ENCODE measurements at places on chromosomes 16 and 17.

DNA sequence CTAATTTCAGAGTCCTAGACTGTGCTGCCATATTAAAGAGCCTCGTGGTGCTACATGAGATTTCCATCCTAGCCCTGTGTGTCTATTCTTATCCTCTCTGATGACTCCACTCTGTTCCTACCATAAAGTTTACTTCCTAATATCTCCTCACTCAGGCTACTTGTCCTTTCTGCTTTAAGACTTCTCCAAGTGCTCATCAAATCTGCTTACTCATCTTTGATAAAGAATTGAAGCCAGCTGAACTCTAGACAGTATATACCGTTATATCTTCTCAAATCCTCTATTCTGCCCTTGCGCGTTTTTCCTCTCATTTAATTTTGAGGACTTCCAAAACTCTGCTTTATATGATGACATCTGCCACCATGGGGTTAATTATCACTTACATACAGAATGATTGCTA is 539.5 kb downstream of the HAPSTR1 start:
- no peak for DNase-seq

DNA sequence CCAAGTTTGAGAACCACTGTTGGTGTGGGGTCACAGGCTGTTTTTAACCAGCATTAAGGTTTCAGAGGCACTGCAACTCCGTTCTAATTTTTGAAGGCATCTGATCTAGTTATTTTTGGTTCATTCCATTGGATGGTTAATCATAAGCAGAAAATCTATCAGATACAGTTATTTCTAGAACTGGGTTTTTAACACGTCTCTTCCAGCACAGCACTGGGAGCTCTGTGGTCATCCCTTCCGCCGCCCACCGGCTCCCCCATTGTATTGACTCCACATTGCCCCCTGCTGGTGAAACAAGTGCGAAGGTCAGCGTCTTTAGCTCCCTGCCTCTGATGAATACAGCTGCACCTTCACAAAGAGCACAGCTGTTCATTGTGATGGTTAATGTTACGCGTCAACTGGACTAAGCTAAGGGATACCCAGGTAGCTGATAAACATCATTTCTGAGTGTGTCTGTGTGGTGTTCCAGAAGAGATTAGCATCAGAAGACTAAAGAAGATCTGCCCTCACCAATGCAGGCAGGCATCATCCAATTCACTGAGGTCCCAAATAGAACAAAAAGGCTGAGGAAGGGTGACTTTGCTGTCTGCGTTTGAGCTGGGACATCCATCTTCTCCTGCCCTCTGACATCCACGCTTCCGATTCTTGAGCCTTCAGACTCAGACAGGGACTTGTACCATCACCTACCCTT is 8.5 kb downstream of the CCL18 start:
- no peak for DNase-seq

- no peak for DNase-seq
These were observed 368.9 kb downstream of the UTP18 start for GRCh38 chr17:51629232-51629631.

GRCh38 chr16:5020551-5020950 is 13.2 kb downstream of the NAGPA start:
- DNase-seq, result no peak

- DNase-seq, result no peak
These were observed 43.2 kb downstream of the RPH3AL start for GRCh38 chr17:309361-309888.

- DNase-seq, result no peak
These were observed 224.9 kb downstream of the TANC2 start for GRCh38 chr17:63190821-63191370.

DNA sequence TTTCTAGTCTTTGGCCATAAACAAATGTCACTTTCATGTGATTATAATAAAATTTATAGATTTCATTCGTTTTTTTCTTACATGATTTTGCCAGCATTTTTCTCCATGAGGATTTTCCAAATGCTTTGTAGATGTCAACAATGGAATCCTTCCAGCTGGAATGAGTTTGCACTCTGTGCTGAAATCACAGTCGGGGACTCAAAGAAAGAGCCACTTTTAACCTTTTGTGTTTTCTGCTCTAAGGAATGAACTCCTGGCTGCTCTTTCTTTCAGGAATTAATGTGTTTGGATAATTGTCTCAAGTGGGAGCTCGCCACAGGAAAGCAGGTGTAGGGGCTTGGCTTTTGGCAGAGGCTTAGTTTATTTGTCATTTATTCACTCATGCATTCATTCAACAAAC is 372.3 kb upstream of the SALL1 start:
- DNase-seq, result no peak

GRCh38 chr17:13583996-13584700 is 17.6 kb downstream of the HS3ST3A1 start:
- no peak for DNase-seq

GRCh38 chr17:55279788-55280187 is 15.0 kb downstream of the HLF start:
- DNase-seq, result no peak

- no peak for DNase-seq
These were observed 34.6 kb upstream of the KCNJ2 start for GRCh38 chr17:70134777-70135176.

DNA sequence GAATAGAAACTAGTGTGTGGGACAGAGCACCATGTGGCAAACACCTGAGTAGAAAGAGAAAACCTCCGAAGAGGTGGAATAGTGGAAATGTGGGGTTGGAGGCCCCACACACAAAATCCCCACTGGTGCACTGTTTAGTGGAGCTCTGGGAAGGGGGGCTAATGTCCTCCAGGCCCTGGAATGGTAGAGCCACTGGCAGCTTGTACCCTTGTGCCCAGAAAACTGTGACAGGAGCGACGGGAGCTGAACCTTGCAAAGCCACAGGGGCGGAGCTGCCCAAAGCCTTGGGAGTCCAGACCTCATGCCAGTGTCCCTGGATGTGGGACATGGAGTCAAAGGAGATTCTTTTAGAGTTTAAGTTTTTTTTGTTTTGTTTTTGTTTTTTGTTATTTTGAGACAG is 50.6 kb downstream of the RNF112 start:
- no peak for DNase-seq

- DNase-seq, result no peak
These were observed 9.6 kb upstream of the EIF1 start for GRCh38 chr17:41678907-41679739.

- no peak for DNase-seq
These were observed 150.0 kb downstream of the VPS53 start for GRCh38 chr17:564526-565065.

- no peak for DNase-seq
These were observed 7.5 kb downstream of the TMEM235 start for GRCh38 chr17:78238823-78239488.

GRCh38 chr17:75551266-75551665 is 25.8 kb downstream of the LLGL2 start:
- DNase-seq, result no peak

DNA sequence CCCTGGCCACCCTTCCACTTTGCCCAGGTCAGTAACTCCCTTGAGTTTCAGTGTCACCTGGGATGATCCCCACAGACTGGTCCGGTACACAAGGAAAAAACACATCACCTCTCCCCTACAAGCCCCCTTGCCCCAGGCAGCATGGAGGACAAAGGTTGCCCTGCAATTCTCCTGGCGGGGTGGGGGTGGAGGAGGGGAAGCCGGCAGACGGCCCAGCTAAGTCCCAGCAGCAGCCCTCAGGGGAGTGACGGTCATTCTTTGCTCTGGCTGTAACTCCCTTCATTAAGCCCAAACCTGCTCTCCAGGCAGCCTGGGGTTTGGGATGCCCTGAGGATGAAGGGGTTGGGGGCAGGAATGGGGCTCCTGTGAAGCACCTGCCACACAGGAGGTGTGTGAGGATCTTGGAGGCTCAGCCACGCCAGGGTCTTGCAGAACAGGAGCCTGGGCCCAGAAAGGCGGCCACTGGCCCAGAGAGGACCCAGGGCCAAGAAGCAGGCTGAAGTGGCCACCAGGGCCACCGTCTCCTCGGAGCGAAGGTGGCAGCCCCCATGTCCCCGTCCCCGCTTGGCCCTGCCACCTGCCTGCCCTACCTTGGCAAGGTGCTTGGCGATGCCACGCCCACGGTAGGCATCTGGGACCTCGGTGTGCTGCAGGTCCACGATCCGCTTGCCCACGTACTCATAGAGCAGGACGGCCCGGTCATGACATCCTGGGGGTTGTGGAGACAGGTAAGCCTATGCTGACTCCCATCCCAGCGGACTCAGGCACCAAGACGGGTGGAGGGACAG is 9.5 kb downstream of the NATD1 start:
- DNase-seq, result no peak

GRCh38 chr16:49866595-49867071 is 10.7 kb upstream of the ZNF423 start:
- DNase-seq, result no peak

GRCh38 chr16:63695347-63695746 is 1426.5 kb downstream of the CDH11 start:
- no peak for DNase-seq

GRCh38 chr17:64698725-64699124 is 36.6 kb upstream of the SMURF2 start:
- no peak for DNase-seq

GRCh38 chr17:39231091-39231561 is 5.4 kb upstream of the STAC2 start:
- no peak for DNase-seq

DNA sequence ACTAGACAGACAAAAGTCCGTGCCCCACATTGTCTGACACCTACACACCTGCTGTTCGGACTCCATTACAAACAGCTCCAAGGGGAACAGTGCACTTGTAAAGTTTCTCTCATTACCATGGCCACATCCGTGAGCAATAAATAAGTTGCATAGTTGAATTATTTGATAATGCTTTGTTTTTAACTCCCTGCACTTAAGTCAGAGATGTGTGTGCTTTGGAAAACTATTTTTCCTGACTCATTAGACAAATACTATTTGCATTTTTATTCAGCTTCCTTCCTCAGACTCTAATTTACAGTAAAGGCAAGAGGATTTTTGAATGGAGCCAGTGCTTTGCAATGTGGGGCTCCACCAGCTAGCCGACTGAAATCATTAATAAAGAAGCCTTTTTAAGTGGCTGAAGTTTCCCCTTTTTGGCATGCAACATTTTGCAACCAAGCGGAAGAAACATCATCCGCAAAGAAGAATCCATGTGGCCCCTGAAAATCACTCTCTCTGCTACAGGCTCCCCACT is 6.5 kb upstream of the CCL2 start:
- no peak for DNase-seq

DNA sequence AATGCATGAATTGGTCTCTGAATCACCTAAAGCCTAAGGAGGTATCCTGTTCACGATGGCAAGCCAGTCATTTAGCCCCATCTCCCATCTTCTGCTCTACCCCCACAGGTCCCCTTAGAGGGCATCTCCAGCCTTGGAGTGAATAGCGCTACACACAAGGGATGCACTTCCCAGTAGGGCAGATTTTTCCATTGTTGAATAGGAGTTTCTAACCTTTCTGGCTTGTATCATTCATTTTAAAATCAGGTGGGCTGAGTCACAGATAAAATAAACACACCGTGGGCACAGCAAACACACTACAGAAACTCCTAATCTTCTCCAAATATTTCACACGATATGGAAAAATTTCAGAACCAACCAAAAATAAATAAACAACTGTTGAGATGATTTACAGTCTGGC is 201.2 kb upstream of the NOG start:
- DNase-seq, result no peak

- no peak for DNase-seq
These were observed 18.1 kb downstream of the KCNJ16 start for GRCh38 chr17:70093163-70093562.

DNA sequence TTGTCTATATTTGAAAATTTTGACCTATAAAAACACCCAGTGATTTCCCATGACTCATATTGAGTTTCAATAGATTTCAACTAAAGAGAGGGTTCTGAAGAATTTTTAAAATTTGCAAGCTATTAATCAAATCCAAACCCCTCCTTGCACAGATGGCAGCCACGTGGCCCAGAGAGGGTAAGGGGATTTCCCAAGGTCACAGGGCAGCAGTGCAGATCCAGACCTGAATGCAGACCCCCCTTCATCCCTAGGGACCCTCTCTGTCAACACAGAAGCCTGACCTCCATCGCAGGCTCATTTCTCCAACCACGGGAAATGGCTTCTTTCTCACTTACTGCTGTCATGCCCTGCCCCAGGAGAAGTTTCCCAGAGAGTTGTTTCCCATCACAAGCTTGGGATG is 24.7 kb upstream of the CES5A start:
- no peak for DNase-seq

DNA sequence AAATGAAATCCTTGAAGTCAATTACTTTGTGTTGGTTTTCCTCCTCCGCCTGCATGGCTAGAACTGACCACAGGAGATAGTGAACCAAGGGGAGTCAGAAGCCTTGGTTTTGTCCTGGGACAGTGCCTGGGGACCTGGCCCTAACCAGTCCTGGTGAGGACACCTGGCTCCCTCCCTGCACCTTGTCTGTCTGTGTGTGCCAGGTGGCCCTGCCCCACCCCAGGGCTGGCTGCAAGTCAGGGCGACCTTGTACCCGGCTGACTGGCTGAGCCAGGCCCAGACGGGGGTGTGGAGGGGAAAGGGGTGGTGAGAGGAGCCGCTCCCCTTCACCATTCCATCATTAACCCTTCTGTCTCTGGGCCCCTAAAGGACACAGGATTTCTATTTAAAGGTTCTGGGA is 3.4 kb downstream of the RAPGEFL1 start:
- no peak for DNase-seq

Measured in stimulated activated CD8-positive, alpha-beta memory T cell treated with anti-CD3 and anti-CD28 coated beads, Interleukin-7, amount 100 ng/mL, for 1 hour (primary cell).